Cardiac muscle cell (in vitro differentiated cells and primary cell): ENCODE measurements at places on chromosomes 2 and 18. TPM values are rescaled to one million over a fixed set of nuclear protein-coding genes. Genes with fewer than 3 reads are reported as not detected.

GRCh38 chr2:111155610-111156009, 34.9 kb downstream of the BCL2L11 start:
- H3K4me3 ChIP-seq = no peak overlapping the region
- no peaks in the 10 kb centered on the region for H3K4me1 ChIP-seq
- no peak overlapping the region for H3K27ac ChIP-seq
- no peak for DNase-seq
- peaks cover 28% of the 10 kb centered on the region for H3K36me3 ChIP-seq
- H3K27me3 ChIP-seq = no peaks in the 10 kb centered on the region

Gene MDH1
- 668 and 903 TPM in 2 replicates for total RNA-seq

- no peak overlapping the region for H3K27ac ChIP-seq
- no peak for DNase-seq
- no peaks in the 10 kb centered on the region for H3K36me3 ChIP-seq
- no peak overlapping the region for H3K4me3 ChIP-seq
- H3K4me1 ChIP-seq = no peaks in the 10 kb centered on the region
These were observed 13.0 kb upstream of the SLC9A2 start for GRCh38 chr2:102606353-102606752.

- no peak for DNase-seq
- H3K4me3 ChIP-seq = no peak overlapping the region
- H3K27ac ChIP-seq = peak overlapping the region; percentile 2
- H3K36me3 ChIP-seq = no peaks in the 10 kb centered on the region
- H3K27me3 ChIP-seq = no peaks in the 10 kb centered on the region
These were observed 810.1 kb upstream of the POU3F3 start for GRCh38 chr2:104043864-104044263.

DNA sequence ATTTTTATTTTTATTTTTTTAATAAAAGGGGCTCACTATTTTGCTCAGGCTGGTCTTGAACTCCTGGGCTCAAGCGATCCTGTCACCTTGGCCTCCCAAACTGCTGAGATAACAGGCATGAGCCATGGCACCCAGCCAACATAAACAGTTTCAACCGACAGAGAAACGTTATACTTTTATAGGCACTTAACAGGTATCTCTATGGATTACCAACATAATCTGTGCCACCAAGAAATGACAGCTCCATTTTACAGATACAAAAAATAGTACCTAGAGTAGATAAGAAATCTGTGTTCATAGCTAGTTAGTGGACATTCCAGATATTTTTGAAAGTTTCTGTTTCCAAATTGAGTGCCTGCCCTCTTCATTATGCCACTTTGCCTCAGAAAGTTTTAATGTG, 1316.7 kb downstream of the LRP1B start:
- DNase-seq = no peak
- H3K4me3 ChIP-seq = no peak overlapping the region
- no peaks in the 10 kb centered on the region for H3K27me3 ChIP-seq
- H3K4me1 ChIP-seq = no peaks in the 10 kb centered on the region
- no peak overlapping the region for H3K27ac ChIP-seq

DNA sequence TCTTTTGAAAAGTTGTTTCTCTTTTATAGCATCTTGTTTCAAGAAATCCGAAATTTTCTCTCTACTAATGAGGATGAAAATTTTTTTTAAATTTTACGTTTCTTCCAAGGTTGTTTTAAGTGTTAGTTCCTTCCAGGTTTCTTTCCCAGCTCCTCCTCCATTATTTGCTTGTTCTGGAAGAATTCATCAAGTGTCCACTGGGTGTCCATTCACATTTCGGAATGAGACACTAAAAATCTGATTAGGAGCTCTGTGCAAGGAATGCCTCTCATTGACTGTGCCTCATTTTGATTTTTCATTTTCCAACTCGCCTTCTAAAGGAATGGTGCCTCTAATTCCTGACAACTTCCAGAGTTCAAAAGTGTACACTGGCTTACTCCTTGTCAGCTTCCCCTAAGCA, 6.1 kb downstream of the SP100 start:
- H3K4me1 ChIP-seq = no peaks in the 10 kb centered on the region
- peaks cover 4% of the 10 kb centered on the region for H3K27me3 ChIP-seq
- H3K4me3 ChIP-seq = no peak overlapping the region
- no peaks in the 10 kb centered on the region for H3K36me3 ChIP-seq

Gene TRIM43
- not detected in 2 replicates for total RNA-seq

Gene RESP18
- not detected in 2 replicates for total RNA-seq

- no peak overlapping the region for H3K4me3 ChIP-seq
- no peaks in the 10 kb centered on the region for H3K27me3 ChIP-seq
- H3K36me3 ChIP-seq = no peaks in the 10 kb centered on the region
- H3K27ac ChIP-seq = no peak overlapping the region
- no peak for DNase-seq
- peaks cover 28% of the 10 kb centered on the region for H3K4me1 ChIP-seq
These were observed 134.4 kb downstream of the HDAC4 start for GRCh38 chr2:239266434-239266766.

Gene MBOAT2
- 15.6 and 38.2 TPM in 2 replicates for total RNA-seq

GRCh38 chr2:60633615-60634014, 80.2 kb upstream of the BCL11A start:
- H3K4me1 ChIP-seq = no peaks in the 10 kb centered on the region
- H3K27me3 ChIP-seq = peaks cover 10% of the 10 kb centered on the region
- H3K36me3 ChIP-seq = no peaks in the 10 kb centered on the region
- no peak overlapping the region for H3K27ac ChIP-seq

Gene GALR1
- total RNA-seq = not detected in 2 replicates

GRCh38 chr2:167595839-167596471, 651.4 kb downstream of the STK39 start:
- no peaks in the 10 kb centered on the region for H3K36me3 ChIP-seq
- no peak overlapping the region for H3K4me3 ChIP-seq
- no peaks in the 10 kb centered on the region for H3K27me3 ChIP-seq
